ENCODE measurements at places on chromosomes 7 and 10. TPM values are rescaled to one million over a fixed set of nuclear protein-coding genes. Genes with fewer than 3 reads are reported as not detected.

DNA sequence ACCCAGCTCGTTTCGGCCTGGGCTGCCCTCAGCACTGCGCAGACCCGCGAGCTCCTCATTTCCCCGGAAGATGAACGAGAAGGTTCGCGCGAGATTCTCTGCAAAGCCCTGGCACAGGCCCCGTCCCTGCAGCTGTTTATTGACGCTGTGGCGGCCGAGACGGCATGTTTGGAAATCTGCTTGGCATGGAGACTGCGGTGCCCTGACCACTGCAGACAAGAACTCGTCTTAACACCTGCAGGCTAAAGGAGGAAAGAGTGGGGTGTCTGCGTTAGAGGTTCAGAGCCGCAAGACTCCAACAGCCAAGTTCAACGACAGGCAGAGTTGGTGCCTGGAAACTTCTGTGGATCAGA lies 125.6 kb downstream of the DNAJB6 start:
- DNase-seq: no peak

DNA sequence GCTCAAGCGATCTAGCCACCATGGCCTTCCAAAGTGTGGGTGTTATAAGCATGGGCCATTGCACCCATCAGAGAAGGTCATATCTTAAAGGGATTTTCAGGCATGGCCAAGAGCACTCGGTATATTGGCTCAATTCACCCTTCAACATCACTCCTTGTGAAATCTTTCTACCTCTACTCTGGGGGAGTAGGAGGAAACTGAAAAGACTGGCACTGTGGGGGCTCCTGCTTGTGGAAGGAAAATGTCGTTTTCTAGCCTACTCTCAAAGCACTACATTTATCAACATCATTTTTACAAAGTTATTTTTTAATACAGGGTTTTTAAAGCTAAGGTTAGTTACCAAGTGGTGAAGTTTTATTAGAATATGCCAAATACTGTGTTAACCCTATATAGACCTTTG lies 42.0 kb upstream of the CACNB2 start:
- no peak for DNase-seq

- no peak for DNase-seq
Observed at GRCh38 chr10:103638948-103639347, 145.4 kb downstream of the NEURL1 start.

TFPI2 gene
- 0.96 TPM for total RNA-seq

COL28A1 gene
- total RNA-seq: 0.35 TPM
